Activated T-cell treated with anti-CD3 and anti-CD28 coated beads, Interleukin-2, amount 50 U/mL, for 72 hours (primary cell): ENCODE measurements at places on chromosomes 4 and X. TPM values are rescaled to one million over a fixed set of nuclear protein-coding genes. Genes with fewer than 3 reads are reported as not detected.

GRCh38 chr4:84790769-84791565 lies 175.5 kb downstream of the WDFY3 start:
- H3K27ac ChIP-seq: no peak overlapping the region
- DNase-seq: no peak
- no peak overlapping the region for H3K4me3 ChIP-seq
- no peaks in the 10 kb centered on the region for H3K4me1 ChIP-seq

DNA sequence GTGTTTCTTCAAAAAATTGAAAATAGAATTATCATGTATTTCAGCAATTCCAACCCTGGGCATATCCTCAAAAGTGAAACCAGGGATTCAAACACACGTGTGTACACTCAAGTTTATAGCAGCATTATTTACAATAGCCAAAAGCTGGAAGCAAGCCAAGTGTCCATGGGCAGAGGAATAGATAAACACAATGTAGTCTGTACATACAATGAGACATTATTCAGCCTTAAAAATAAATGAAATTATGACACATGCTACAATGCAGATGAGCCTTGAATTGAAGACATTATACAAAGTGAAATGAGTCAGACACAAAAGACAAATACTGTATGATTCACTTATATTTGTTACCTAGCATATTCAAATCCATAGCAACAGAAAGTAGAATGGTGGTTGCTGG lies 853.4 kb downstream of the STIM2 start:
- no peak overlapping the region for H3K27ac ChIP-seq
- no peaks in the 10 kb centered on the region for H3K36me3 ChIP-seq
- H3K4me1 ChIP-seq: no peaks in the 10 kb centered on the region

- H3K27me3 ChIP-seq: no peaks in the 10 kb centered on the region
- H3K4me3 ChIP-seq: no peak overlapping the region
- peaks cover 19% of the 10 kb centered on the region for H3K4me1 ChIP-seq
These were observed 20.3 kb downstream of the UBA6 start for GRCh38 chr4:67680581-67681222.

DNA sequence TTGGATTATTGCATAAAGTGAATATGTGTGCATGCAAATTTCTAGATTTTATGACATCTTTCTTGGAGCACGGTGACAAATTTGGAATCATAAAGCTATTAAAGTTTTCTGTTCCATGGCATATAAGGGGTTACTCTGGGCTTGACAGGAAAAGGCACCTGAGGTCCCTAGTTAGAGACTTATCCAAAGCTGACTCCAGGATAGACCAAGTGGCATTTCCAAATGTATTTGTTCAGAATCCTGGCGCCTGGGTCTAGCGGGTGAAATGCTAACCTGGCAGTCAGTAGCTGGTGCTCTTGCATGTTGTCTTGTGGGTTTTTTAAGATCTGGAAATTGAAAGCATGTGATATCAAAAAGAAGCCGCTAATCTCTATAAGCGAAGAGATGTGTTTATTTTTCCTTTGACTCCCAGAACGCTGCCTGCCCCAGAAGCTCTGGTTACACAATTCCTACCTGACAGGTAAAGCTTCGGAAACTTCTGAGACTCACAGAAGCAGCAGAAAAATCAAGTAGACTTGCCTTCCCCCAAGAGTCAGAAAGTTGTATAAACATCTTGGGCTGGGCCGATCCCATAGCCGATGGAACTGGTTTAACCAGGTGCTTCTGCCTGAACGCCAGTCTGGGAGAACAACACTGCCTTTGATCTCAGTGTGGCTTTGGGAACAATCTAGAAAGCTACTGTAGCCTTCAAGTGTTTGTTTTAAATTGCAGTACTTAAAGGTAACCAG lies 12.9 kb upstream of the ZCCHC4 start:
- H3K4me1 ChIP-seq: peaks cover 11% of the 10 kb centered on the region
- H3K27ac ChIP-seq: no peak overlapping the region
- peaks cover 8% of the 10 kb centered on the region for H3K27me3 ChIP-seq
- no peaks in the 10 kb centered on the region for H3K36me3 ChIP-seq
- no peak for DNase-seq
- H3K4me3 ChIP-seq: no peak overlapping the region

GRCh38 chr4:52694936-52695335 lies 35.8 kb upstream of the USP46 start:
- H3K4me3 ChIP-seq: no peak overlapping the region
- H3K4me1 ChIP-seq: no peaks in the 10 kb centered on the region
- H3K27me3 ChIP-seq: peaks cover 8% of the 10 kb centered on the region
- peaks cover 14% of the 10 kb centered on the region for H3K36me3 ChIP-seq
- H3K27ac ChIP-seq: no peak overlapping the region

DNA sequence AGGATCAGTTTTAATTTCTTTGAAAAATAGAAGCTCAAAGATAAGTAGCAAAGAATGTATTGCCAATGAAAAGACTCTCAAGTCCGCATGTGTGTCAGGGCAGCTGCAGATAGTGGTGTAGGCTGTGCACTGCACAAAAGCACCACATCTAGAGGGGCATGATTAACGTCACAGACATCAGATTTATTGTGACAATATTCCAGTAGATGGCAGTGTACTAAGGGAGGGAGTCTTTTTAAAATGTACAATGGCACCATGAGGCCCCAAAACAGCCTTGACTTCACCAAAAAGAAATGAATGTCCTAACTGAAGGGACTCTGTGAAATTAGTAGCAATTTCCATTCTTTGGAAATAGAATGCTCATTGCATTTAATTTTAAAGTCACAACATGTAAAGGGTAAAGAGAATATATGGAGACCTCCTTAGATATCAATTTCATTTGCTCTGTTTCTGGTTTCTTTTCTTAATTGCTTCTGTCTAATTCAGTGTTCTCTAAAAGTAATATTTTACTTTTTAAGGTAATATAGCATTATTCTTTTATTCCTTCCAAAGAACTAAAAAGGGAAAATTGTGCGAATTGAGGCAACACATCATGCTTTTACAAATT lies 98.4 kb downstream of the ZNF827 start:
- H3K27me3 ChIP-seq: no peaks in the 10 kb centered on the region
- H3K36me3 ChIP-seq: peaks cover 34% of the 10 kb centered on the region
- H3K4me1 ChIP-seq: peaks cover 19% of the 10 kb centered on the region
- no peak overlapping the region for H3K27ac ChIP-seq
- no peak overlapping the region for H3K4me3 ChIP-seq

- no peaks in the 10 kb centered on the region for H3K27me3 ChIP-seq
- peak overlapping the region; percentile 75 for H3K27ac ChIP-seq
- peaks cover 13% of the 10 kb centered on the region for H3K36me3 ChIP-seq
- DNase-seq: no peak
- peaks cover 34% of the 10 kb centered on the region for H3K4me1 ChIP-seq
- peak overlapping the region; percentile 97 for H3K4me3 ChIP-seq
These were observed 574 bp upstream of the MOB1B start for GRCh38 chr4:70901607-70901983.

GRCh38 chr4:140643571-140644055 lies 74.9 kb upstream of the UCP1 start:
- no peak for DNase-seq
- H3K4me3 ChIP-seq: no peak overlapping the region
- H3K27ac ChIP-seq: no peak overlapping the region
- peaks cover 13% of the 10 kb centered on the region for H3K27me3 ChIP-seq

GRCh38 chr4:136741468-136741867 lies 790.8 kb downstream of the PCDH18 start:
- no peak for DNase-seq
- H3K4me3 ChIP-seq: no peak overlapping the region
- H3K4me1 ChIP-seq: no peaks in the 10 kb centered on the region
- no peaks in the 10 kb centered on the region for H3K27me3 ChIP-seq

DNA sequence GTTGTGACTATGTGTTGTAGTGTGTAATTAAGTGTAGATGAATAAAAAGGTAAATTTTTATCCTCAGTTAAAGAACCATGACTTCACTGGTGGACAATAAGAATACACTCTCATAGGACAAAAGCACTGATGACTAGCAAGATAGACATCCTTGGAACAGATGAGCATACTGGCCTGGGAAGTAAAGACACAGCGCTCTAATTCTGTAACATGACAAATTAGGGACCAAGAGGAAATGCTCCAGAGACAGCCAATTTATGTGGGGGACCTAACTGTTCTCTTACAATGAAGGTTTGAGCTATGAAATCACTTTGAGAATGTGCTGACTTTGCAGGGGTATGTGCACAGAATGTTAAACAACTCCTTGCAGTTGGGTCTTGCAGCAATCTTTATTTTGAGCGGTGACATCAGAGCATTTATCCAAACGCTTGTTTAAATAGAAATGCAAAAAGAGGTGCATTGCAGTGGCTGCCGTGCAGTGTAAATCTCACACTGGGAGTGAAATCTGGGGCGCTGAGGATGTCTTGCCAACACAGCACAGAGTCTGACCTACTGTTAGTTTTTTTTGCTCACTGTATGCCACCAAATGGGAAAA lies 109.3 kb downstream of the MAGEC2 start:
- peaks cover 7% of the 10 kb centered on the region for H3K27me3 ChIP-seq
- H3K27ac ChIP-seq: no peak overlapping the region
- H3K4me3 ChIP-seq: no peak overlapping the region

DNA sequence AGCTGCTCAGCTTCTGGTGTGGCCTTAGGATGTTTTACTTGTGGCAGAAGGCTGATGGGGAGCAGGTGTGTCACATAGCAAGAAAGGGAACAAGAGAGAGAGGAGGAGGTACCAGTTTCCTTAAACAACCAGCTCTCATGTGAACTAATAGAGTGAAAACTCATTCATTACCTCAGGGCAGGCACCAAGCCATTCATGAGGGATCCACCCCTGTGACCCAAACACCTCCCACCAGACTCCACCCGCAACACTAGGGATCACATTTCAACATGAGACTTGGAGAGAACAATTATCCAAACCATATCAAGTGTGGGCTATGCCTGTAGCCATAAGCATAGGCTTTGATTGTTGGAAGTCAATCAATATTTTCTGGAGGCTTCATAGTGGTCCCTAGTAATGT lies 56.0 kb downstream of the GSX2 start:
- H3K36me3 ChIP-seq: peaks cover 3% of the 10 kb centered on the region
- H3K4me3 ChIP-seq: no peak overlapping the region
- DNase-seq: no peak
- H3K27me3 ChIP-seq: peaks cover 13% of the 10 kb centered on the region

GRCh38 chr4:130329036-130329435 lies 1233.1 kb downstream of the C4orf33 start:
- no peak for DNase-seq
- H3K27me3 ChIP-seq: no peaks in the 10 kb centered on the region
- H3K27ac ChIP-seq: no peak overlapping the region
- H3K36me3 ChIP-seq: no peaks in the 10 kb centered on the region
- no peak overlapping the region for H3K4me3 ChIP-seq

- H3K27me3 ChIP-seq: no peaks in the 10 kb centered on the region
- DNase-seq: no peak
- H3K4me1 ChIP-seq: peaks cover 48% of the 10 kb centered on the region
- H3K4me3 ChIP-seq: peak overlapping the region; percentile 45
- H3K36me3 ChIP-seq: peaks cover 29% of the 10 kb centered on the region
These were observed 7.7 kb downstream of the OCIAD2 start for GRCh38 chr4:48898733-48899431.

- no peak overlapping the region for H3K4me3 ChIP-seq
- no peaks in the 10 kb centered on the region for H3K4me1 ChIP-seq
- H3K27ac ChIP-seq: no peak overlapping the region
- no peaks in the 10 kb centered on the region for H3K36me3 ChIP-seq
- no peak for DNase-seq
- no peaks in the 10 kb centered on the region for H3K27me3 ChIP-seq
These were observed 715.6 kb upstream of the AADAT start for GRCh38 chr4:170805352-170805751.

DNA sequence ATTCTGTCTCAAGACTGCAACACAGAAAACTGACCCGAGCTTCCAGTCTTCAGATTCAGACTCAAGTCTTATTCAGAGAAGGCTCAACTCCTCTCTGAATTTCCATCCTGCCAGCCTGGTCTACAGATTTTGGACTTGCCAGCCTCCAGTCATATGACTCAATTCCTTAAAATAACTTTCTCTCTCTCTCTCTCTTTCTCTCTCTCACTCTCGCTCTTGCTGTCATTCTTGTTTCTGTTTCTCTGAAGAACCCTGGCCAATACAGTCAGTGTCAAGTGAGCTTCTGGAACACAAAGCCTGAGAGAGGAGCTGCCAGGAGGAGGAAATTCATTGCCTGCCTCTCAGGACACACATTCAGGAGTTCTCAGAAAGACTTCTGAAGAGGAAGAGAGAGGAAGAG lies 154.9 kb downstream of the PARM1 start:
- no peaks in the 10 kb centered on the region for H3K36me3 ChIP-seq
- DNase-seq: no peak
- no peak overlapping the region for H3K27ac ChIP-seq
- no peak overlapping the region for H3K4me3 ChIP-seq

DNA sequence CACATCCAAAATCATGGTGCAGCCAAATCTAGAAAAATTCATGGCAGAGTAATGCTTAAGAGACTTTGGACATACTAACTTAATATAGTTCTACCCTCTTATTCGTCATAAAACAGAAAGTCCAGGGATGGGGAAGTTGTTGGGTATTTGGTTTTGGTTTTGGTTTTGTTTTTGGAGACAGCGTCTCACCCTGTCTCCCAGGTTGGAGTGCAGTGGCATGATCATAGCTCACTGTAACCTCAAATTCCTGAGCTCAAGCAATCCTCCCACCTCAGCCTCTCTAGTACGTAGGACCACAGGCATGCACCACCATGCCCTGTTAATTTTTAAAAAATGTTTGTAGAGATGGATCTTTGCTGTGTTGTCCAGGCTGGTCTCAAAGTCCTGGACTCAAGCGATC lies 271.8 kb upstream of the TENM3 start:
- H3K4me1 ChIP-seq: no peaks in the 10 kb centered on the region
- no peaks in the 10 kb centered on the region for H3K27me3 ChIP-seq
- H3K27ac ChIP-seq: no peak overlapping the region
- H3K36me3 ChIP-seq: no peaks in the 10 kb centered on the region
- no peak for DNase-seq

DNA sequence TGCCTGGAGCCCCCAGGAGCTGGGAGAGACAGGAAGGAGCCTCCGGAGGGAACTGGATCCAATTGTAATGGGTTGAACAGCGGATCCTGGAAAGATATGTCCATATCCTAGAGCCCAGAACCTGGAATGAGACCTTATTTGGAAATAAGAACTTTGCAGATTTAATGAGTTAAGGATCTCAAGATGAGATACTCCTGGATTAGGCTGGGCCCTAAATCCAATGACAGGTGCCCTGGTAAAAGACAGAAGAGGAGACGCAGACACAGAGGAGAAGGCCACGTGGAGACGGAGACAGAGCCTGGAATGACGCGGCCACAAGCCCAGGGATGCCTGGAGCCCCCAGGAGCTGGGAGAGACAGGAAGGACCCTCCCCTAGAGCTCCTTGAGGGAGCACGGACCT lies 34.1 kb downstream of the P2RY8 start:
- H3K4me1 ChIP-seq: peaks cover 44% of the 10 kb centered on the region
- peaks cover 2% of the 10 kb centered on the region for H3K36me3 ChIP-seq

ZIC3 gene
- total RNA-seq: not detected

DRD5 gene
- not detected for total RNA-seq

GPR82 gene
- not detected for total RNA-seq

GABRG1 gene
- total RNA-seq: not detected

NEIL3 gene
- total RNA-seq: 26.4 TPM

NLRP2B gene
- not detected for total RNA-seq

FATE1 gene
- total RNA-seq: not detected

SLC49A3 gene
- total RNA-seq: 0.29 TPM

RGN gene
- not detected for total RNA-seq
